ENCODE measurements at places on chromosomes 4 and X.
A peak's percentile ranks its signal among the peaks of the same experiment; 100 is the strongest.

- DNase-seq = no peak
These were observed 502.1 kb upstream of the IGFBP7 start for GRCh38 chr4:57612279-57612678.

DNA sequence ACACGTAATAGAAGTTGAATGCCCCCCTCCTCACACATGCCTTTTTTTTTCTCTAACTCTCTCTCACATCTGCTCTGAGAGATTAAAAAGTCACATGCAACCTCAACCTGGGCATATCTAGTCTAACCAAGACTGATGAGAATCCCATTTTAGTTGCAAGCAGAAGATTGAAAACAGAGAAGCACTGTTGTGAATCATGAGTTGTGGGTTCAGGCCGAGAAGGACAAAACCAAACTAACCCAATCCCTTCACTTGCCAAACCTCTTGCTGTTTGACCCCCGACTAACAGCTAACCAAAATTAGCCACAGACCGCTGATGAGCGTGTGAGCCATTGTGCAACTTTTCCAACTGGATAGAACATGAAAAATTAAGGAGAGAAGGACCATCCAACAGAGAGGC lies 31.8 kb downstream of the CXCL1 start:
- DNase-seq = no peak

- DNase-seq = no peak
These were observed 66.0 kb upstream of the C4orf54 start for GRCh38 chr4:99723612-99724011.

GRCh38 chr4:158777423-158778155 lies 8.8 kb downstream of the FNIP2 start:
- DNase-seq = no peak

- DNase-seq = no peak
These were observed 59.5 kb downstream of the PPA2 start for GRCh38 chr4:105414316-105414715.

DNA sequence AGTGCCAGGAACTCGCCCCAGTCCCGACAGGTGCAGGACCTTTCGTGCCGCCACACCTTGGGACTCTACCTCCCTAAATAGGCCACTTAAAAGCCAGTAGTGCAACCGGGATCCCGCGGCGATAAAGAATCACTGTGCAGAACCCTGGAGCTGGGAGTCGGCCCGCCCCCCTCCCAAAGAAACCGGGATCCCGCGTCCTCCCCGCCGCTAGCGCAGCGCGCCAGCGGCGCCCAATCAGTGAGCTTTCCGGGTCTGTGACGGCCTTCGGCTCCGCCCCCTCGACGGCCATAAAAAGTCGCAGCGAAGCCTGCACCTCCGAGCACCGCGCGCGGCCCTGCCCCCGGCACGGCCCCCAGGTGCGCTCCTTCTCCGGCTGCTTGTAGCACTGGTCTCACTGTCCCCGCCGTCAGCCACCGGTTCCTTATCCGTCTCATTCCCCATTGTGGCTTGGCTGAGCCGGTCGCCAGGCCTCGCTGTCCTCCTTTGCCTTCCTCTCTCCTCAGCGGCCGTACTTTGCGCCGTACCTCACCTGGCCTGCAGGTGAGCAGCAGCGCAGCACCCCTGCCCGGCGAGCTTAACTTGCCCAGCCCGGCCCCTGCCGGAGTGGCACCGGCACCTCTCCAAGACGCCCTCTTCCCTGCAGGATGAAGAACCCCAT lies at the start of gene LRAT:
LRAT (plus strand) TSS at position 318 of the 658 bp plus-strand sequence; CDS start at position 645, 327 bp downstream.
- peak; percentile 13 for DNase-seq

- DNase-seq = peak; percentile 33
These were observed 212.4 kb upstream of the TTC29 start for GRCh38 chr4:147157860-147158701.

GRCh38 chr4:85979276-85979675 lies 380.6 kb downstream of the MAPK10 start:
- no peak for DNase-seq

GRCh38 chrX:18617407-18617750 lies 54.5 kb downstream of the RS1 start:
- DNase-seq = no peak

DNA sequence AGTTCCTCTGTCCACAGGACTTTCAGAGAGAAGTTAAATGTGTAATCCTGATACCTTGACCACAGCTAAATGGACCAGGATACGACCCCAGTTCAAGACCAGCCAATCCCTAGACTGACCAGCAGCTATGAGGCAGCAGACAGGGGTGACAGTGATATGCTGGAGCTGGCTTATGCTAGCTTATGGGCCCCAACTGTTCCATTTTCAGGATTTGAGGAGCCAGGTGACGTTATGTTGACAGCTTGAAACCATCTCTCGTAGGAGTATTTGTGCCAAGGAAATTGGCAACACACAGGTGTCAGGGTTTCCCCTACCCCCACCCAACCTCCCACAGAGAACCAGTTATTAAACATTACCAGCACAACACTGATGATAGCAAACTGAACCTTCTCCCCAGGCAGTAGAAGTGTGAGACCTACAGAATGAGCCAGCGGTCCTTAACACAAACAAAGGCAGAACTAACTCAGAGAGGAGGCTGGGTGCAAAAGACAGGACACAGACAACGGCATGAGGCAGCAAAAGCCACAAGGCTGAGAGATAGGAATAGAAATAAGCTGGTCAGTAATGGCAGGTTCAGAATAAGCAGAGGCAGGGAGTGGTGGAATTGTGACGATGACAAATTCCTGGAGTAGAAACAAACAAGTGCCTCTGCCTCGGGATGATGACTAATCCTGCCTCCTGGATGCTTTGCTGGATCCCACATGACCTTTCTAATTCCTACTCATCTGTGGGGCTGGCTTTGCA lies 85.6 kb upstream of the CPEB2 start:
- no peak for DNase-seq

- no peak for DNase-seq
These were observed 426.3 kb downstream of the KCNIP4 start for GRCh38 chr4:21522296-21522695.

GRCh38 chrX:40105835-40106675 lies 8.3 kb upstream of the BCOR start:
- peak; percentile 67 for DNase-seq

DNA sequence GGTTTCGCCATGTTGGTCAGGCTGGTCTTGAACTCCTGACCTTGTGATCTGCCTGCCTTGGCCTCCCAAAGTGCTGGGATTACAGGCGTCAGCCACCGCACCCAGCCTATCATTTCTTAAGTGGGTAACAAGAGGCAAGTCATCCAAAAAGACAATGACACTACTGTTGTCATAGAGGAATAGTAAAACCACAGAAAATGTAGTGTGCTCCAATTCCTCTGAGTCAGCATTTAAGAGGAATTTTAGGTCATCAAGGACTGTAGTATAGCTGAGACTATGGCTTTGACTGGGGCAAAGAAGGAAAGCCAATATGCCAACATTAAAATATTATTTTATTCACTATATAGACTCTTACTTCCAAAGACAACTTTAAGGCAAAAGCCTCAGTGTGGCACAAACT lies 48.4 kb downstream of the ATP8A1 start:
- no peak for DNase-seq

DNA sequence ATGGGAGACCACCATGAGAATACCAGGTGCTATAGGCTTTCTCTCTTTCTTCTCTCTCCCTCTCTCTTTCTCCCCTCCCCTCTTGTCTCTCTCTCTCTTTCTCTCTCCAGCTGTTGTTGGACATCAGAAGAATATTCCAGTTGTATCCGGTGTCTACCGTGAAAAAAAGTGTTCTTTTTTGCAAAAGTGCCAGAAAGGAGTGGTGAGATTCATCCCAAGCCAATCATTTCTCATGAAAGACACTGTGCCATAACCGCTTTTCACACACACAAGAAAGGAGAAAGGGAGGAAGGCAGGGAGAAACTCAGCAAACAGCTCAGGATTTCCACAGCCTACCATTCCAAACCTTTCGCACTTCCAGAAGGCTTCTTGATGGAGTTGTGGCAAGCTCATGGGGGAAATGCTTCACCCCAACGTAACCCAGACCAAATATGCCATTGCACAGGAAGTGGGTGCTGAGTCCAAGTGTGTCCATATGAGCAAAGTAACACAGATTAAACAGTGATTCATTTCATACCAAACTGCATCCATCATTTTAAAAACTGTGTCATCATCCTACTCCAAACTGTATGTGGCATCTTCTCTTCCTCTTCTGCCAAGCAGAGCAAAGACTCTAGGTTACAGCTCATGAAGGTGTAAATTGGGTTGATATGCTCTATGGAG lies 224.0 kb downstream of the APBB2 start:
- DNase-seq = no peak

GRCh38 chr4:67918428-67918827 lies 34.6 kb upstream of the TMPRSS11D start:
- DNase-seq = no peak

DNA sequence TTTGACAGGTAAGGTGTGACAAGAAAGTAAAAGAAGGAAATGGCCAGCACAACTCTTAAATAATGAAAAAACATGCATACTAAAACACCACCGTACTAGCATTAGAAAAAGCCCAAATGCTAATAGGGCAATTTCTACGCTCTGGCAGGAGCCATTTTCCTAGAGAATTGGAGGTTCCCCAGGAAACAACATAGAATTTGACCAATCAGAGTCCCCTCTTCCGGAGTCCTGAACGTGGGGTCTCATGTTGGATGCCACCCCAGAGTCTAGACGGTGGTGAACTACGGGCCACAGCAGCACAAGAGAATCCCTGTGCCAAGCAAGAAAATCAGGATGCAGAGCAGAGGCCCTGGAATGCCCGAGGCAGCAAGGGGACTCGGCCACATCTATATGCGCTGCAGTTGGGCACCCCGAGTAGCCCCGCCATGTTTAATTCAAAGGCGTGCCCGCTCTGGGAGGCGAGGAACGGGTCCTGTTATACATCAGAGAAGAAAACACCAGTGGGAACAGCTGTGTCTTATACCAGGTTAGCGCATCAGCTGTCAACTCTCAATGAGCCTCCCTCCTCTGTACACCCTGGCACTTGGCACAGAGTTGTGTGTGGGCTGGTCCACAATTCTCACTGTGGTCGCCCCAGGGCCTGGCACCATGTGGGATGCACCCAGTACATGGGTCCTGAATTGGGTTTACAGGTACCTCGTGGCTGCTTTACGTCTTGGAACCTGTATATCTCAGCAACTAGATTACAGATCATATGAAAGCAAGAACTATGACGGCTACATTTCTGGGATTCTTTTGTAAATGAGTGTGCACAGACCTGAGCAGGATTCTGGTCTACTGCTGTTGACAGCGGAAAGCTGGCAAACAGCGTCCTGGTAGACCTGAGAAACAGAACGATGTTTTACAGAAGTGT lies 52.1 kb downstream of the SEL1L3 start:
- no peak for DNase-seq

DNA sequence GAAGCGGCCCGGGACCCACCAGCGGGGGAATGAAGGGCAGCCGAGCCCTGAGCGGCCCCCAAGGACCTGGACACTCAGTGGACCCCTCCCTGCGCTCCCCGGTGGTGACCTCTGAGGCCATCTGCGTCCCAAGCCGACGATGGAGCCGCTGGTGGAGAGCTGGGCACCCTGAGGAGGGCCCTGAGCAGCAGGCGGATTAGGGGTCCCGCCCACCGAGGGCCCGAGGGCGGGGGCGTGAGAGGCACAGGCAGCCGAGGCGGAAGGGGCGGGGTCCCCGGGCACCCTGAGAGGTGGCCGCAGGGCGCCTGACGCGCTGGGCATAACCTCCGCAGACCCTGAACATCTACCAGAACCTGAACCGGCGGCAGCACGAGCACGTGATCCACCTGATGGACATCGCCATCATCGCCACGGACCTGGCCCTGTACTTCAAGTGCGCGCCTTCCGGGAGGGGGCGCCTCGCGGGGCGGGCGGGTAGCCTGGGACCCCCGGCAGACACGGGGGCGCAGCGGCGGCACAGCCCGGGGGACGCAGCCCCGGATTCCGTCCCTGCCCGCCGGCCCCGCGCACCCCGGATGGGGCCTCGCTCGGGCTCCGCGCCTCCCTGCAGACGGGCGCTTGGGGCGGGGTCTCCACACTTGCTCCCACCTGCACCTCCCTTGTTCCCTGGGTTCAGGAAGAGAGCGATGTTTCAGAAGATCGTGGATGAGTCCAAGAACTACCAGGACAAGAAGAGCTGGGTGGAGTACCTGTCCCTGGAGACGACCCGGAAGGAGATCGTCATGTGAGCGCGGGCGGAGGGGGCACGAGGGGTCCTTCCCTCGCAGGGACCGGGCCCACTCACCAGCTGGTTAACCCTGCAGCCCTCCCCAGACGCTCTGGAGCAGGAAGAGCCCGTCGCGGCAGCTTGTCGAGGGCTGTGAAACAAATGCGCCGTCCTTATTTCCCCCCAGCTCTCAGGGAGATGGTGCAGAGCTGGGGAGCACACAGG lies 10.3 kb downstream of the ATP5ME start:
- DNase-seq = peak; percentile 80

DNA sequence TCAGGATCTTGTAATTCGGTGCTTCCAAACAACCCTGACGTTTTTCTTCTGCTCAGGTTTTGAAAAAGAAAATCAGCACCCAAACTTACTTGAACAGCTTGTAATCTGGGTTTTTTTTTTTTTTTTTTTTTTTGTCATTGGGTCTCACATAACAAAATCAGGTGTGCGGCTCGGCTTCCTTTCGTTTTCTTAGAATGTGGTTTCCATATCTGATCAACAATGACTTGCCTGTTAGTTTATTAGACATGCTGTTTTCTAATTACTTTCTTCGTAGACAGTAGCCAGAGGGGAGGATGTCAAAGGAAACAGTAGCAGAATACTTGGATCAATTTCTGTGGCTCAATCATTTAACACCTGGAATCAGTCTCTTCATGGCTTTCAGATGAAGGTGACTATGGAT lies 890 bp upstream of the FREM3 start:
- peak; percentile 0 for DNase-seq

DNA sequence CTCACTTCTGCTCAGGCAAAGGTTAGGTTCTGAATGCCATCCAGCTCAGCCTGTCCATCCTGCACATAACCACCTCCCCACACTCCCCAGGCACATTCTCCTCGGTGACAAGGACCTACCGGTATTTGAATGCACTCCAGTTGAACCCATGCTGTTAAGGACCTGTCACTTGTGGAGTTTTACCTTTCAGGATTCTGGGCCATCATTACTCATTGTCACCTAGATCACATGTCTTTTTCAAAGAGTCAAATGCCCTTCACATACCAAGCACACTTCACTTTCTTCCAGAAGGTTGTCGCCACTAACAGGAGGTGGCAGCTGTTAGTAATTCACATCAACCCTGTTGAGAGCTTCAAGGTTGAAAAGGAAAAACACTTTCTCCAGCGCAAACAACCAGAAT lies 218.3 kb downstream of the SOWAHB start:
- DNase-seq = no peak

DNA sequence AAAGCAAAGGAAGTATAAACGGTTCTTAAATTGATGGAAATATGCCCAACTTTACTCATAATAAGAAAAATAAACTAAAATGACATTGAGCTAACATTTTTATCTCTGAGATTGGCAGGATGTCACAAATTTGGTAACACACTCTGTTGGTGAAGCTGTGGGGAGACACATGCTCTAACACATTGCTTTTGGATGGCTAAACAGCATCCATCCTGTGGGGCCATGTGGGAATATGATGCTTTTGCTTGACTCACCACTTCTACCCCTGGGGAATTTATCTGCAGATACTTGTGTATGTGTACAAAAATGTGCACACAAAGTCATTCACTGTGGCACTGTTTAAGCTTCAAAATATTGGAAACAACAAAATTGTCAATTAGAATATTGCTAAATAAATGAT lies 100.2 kb downstream of the ANAPC4 start:
- DNase-seq = no peak

All from CD4-positive, alpha-beta memory T cell (primary cell).